ENCODE measurements at places on chromosomes 11 and 22. TPM values are rescaled to one million over a fixed set of nuclear protein-coding genes. Genes with fewer than 3 reads are reported as not detected.
A peak's percentile ranks its signal among the peaks of the same experiment; 100 is the strongest.

Gene MMP8
- polyA plus RNA-seq, result not detected

Gene OLFML1
- 32.8 TPM for polyA plus RNA-seq

Gene E2F8
- polyA plus RNA-seq, result 0.35 TPM

Gene MS4A6A
- 24.7 TPM for polyA plus RNA-seq

Gene VSIG2
- 0.48 TPM for polyA plus RNA-seq

Gene ZNF408
- polyA plus RNA-seq, result 8.0 TPM

Gene APOA4
- not detected for polyA plus RNA-seq

Gene PANX3
- not detected for polyA plus RNA-seq

Gene GGTLC2
- not detected for polyA plus RNA-seq

- no peak for DNase-seq
Measured at GRCh38 chr11:111944651-111945051, 7.5 kb downstream of the DIXDC1 start.

- DNase-seq, result no peak
Measured at GRCh38 chr11:124961972-124962609, 8.1 kb downstream of the CCDC15 start.

- no peak for DNase-seq
Measured at GRCh38 chr11:7849018-7849417, 52.3 kb upstream of the OR5P2 start.

GRCh38 chr22:38853196-38853651 is 9.4 kb upstream of the NPTXR start:
- DNase-seq, result no peak

DNA sequence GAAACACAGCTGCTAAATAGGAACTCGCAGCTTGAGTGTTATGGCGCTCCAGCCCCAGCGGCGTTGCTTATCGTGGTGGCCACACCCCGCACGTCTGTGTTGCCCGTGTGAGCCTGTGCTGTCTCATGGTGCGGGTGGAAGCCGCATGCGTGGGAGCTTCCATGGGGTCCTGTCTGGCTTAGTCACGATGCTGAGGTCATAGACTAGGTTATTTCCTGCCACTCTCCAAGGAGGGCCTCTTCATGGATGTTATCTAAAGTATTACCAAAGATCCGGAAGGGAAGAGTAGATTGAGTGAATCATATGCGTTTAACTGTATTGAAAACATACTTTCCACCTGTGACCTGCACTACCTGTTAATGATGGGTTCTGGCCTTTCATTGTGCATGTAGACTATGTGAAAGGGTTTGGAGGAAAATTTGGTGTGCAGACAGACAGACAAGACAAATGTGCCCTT is 21.7 kb downstream of the CTTN start:
- DNase-seq, result peak; percentile 77

DNA sequence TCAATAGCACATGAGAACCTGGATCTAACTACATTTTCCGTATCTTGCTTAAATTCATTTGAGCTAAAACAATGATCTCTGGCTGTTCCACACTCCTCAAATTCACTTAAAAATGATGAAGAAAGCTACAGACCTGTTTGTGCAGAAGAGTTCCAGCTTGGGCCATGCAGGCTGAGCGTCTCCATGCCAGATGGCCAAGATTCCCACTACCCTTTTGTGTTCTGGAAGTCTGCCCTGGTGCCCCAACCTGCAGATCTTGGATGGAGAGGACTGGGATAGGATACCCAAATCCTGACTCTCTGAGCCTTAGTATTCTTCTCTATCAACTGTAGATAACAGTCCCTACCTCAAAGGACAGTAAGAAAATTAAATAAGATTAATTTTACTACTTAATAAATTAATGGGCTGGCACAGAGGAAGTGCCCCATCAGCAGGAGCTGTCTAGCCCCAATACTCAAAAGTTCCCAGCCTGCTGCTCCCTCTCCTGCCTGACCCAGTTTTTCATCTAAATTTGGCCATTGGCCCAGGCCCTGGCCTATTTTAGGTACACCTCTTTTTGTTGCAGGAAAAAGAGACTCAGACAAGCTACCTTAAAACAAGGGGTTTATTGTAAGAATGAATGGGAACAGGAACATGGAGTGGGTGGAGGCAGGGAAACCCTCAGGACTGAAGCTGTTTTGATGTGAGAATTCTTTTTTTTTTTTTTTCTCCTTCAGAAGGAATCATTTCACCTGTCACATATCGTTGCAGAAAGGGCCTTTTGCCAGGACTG is 81.4 kb upstream of the GRK3 start:
- DNase-seq, result no peak

GRCh38 chr22:36929621-36930020 is 16.2 kb downstream of the CSF2RB start:
- no peak for DNase-seq

GRCh38 chr11:104043142-104043541 is 6.7 kb downstream of the DDI1 start:
- no peak for DNase-seq

DNA sequence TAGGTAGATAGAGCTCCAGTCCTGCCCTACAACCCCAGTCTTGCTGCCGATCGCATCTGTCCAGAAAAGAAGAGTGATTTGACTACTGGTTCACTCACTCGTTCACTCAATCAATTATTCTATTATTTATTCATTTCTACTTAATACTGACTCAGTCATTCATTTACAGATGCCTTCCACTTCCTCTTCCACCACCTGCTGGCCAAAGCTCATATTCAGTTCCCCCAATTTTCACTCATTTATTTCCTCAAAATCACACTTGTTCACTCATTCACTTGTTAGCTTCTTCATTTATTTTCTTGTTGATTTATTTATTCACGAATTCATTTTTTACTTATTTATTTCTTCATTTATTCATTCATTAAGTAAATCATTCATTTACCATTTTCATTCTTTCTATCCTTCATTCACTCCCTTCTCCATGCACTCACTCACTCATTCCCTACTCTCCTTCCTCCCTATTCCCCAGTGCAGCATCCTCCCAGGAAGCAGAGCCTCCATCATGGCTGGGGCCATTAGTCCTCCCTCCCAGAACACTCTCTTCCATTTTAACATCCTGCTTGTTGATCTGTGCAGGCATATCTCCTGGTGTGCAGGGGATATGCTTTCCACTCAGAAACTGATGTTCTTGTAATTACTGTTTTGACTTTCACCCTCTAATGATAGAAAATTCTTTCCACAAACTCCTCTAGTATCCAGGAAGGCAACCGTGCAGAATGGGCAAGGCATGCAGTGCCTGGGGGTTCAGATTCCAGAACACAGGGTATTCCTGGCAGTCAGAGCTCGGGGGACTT is 281.0 kb downstream of the TENM4 start:
- DNase-seq, result no peak

GRCh38 chr11:72236083-72236697 is 7.8 kb downstream of the PHOX2A start:
- no peak for DNase-seq

DNA sequence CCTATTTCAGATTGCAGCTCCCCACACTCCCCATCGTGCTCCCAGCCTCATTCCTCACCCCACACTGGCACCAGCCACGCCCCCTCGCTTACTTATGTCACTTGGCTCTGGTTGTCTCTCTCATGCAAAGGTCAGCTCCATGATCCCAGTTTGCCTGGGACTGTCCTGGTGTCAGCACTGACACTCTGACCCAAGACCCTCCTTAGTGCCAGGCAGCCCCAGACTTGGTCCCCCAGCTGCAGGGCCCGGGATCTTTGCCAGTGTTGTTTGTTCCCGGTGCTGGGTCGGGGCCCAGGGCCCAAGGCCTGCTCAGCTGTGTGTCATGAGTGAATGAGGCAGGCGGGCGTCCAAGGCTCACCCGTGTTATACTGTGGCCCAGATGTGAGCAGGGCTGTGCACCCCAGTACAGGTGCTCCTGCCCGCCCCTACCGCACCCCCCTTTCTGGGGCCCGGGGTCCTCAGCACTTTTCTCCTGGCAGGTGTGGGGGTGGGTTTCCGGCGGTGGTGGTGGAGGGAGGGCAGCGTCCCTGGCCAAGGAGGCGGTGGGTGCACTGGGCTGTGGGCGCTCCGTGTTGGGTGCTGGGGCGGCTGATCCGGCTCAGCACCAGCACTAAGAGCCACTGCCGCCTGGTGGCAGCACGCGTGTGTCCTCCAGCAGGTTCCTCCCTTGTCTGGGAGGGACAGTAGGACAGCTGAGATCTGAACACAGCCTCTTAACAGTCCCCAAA is 19.5 kb downstream of the IL17REL start:
- DNase-seq, result no peak

- no peak for DNase-seq
Measured at GRCh38 chr11:106523171-106523570, 445.7 kb downstream of the AASDHPPT start.

DNA sequence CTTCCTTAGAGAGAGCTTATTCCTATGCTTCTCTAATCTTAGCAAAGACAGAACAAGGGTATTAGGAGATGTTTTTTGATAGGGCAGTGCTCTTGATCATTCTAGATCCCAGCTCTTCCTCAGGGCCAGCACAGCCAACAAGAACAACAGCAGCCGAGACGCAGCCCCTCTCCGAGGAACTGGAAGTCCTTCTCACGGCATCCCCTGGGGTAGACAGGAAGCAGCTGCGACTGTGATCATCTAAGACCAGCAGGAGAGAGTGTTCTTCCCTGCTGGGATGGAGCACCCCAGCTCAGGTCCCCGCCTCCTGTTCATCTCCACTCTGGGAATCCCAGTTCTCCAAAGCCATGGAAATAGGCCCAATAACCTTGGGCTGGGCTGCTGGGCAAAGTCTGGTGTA is 29.6 kb downstream of the IRAG1 start:
- no peak for DNase-seq

DNA sequence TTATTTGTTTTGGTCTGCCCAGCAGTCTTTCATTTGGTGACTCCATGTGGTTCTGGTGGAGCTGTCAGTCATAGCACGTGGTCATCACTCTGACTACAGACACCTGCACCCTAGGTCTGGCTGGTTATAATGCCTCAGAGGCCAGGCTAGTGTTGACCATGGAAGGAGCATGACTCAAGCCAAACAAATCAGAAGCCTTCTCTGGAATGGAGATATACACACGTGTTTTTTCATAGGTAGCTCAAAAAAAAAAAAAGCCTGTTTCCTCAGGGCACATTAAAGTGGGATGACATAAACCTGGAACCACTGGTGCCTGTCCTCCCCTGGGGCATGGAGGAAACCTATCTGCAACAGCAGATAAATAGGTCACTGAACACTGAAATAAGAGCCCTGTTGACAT is 8.1 kb upstream of the PLAAT3 start:
- no peak for DNase-seq

DNA sequence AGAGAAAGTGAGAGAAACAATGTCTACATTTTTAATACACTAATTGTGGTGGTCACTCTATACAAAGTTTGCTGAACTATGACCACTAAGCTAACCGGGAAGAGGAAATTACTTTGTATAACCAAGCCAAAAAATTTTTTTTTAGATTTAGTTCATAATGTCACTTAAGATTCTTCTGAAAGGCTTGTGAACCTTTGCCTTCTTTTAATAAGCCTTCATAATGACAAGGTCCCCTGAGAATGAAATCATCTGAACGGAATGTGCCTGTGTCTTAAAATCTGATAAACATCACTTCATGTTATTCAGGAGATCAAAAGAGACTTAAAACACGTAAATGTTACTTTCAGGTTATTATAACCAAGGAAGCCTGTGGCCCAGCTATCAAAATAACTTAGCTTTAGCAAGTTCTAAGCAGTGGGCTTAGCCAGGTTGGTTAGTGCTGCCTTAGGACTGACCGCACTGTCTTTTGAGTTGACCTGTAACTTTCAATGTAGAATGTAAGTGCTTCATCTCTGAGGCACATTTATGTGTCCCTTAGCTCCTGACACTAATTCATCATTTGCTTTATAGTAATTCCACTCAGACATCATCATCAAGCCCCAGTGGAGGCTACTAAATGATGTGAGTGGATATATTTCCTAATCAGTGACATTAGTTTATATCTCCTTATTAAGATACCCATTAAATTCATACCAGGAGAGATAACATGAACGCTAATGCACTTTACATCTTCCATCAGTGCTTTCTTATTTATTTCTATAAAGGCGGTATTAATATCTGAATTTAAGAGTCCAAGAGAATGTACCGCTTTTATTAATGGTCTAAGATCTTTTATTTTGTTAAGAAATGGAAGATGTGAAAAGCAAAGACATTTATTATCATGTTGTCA is 122.5 kb downstream of the WNT11 start:
- no peak for DNase-seq

GRCh38 chr11:119145551-119145950 is 3.3 kb upstream of the ABCG4 start:
- DNase-seq, result no peak

- DNase-seq, result no peak
Measured at GRCh38 chr11:34655335-34656008, 34.6 kb downstream of the EHF start.

GRCh38 chr11:47060807-47061206 is 115.9 kb downstream of the ARFGAP2 start:
- no peak for DNase-seq

GRCh38 chr11:694563-695287 is at the start of gene DEAF1:
Gene DEAF1 (minus strand): TSS chr11:695222. CDS start chr11:695047, 175 bp downstream.
- peak; percentile 100 for DNase-seq

- no peak for DNase-seq
Measured at GRCh38 chr11:58625826-58626460, 3.5 kb downstream of the CNTF start.

- DNase-seq, result no peak
Measured at GRCh38 chr11:17186932-17187692, 20.7 kb downstream of the PIK3C2A start.

DNA sequence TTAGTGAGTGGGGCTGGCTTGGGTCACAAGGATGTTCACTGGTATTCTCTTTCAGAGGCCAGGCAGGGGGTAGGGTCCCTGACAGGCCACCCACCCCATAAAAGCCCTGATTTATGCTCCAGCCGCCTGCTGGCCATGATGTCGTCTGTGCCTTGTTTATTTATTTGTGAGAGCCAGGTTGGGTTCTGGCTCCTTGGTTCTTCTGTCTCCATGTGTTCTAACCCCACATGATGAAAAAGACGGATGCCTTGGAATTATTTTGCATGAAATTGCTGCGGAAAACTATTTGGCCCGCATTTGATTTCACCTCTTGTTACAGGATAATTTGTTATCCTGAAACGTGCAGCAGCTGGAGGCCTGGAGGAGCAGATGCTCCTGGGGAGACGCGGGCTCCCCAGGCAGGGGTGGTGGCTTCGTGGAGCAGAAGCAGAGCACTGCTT is 46.3 kb upstream of the WNT11 start:
- DNase-seq, result no peak

GRCh38 chr11:47467357-47467756 is 18.4 kb upstream of the RAPSN start:
- DNase-seq, result no peak

- peak; percentile 98 for DNase-seq
Measured at GRCh38 chr22:36028646-36029405, at the start of gene RBFOX2. Gene RBFOX2 (minus strand): TSS chr22:36028824. CDS start chr22:36028425, 399 bp downstream.

GRCh38 chr11:12330485-12331231 is 46.7 kb upstream of the PARVA start:
- no peak for DNase-seq

All from ovary (tissue), 10 donors.